ENCODE measurements at places on chromosomes 5 and 9.

DNA sequence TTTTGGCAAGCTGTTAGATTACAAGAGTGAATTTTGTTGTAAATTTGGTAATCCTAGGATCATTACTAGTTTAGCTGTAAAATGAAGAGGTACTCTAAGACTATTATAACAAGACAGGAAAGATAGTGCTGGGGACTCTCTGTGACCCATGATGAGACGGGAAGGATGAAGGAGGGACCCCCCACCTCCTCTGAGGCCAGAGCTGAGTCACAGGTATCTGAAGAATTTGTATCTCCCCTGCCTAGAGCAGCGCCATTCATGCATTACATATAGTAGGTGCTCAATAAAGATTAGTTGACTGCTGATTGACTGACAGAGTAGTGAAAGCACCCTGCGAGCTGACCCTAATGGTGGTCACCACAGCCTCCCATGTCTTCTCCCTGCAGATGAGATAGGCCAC lies 202.8 kb downstream of the SNX18 start:
- no peak overlapping the region for H3K27ac ChIP-seq
- peaks cover 12% of the 10 kb centered on the region for H3K4me1 ChIP-seq
- H3K4me3 ChIP-seq, result no peak overlapping the region
- no peaks in the 10 kb centered on the region for H3K36me3 ChIP-seq
- no peaks in the 10 kb centered on the region for H3K27me3 ChIP-seq

- H3K27ac ChIP-seq, result no peak overlapping the region
- DNase-seq, result no peak
- H3K27me3 ChIP-seq, result no peaks in the 10 kb centered on the region
- H3K36me3 ChIP-seq, result no peaks in the 10 kb centered on the region
- no peaks in the 10 kb centered on the region for H3K4me1 ChIP-seq
- no peak overlapping the region for H3K4me3 ChIP-seq
These were observed 172.1 kb downstream of the BAAT start for GRCh38 chr9:101212661-101213060.

GRCh38 chr5:39198127-39198526 lies 21.2 kb downstream of the FYB1 start:
- no peak for DNase-seq
- no peaks in the 10 kb centered on the region for H3K27me3 ChIP-seq
- H3K27ac ChIP-seq, result no peak overlapping the region
- H3K36me3 ChIP-seq, result peaks cover 49% of the 10 kb centered on the region

DNA sequence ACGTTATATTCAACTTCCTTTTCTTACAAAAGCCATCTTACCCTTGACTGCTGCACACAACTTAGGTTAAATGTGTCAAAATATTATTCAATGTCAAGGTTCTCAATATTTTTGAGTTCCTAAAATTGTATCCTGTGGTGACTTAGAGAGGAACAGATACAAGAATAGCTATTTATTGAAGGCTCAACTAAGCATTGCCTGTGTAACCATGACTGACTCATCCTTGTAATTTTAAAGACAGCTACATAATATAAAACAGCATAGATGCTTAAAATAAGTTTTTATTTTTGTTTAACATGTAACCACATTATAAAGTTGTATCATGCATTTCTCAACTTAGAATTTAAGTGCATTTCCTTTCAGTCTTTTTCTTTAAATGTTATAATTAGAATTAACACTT lies 312.9 kb upstream of the RGMB start:
- no peak overlapping the region for H3K27ac ChIP-seq
- no peaks in the 10 kb centered on the region for H3K36me3 ChIP-seq
- DNase-seq, result no peak
- no peaks in the 10 kb centered on the region for H3K4me1 ChIP-seq
- no peaks in the 10 kb centered on the region for H3K27me3 ChIP-seq

DNA sequence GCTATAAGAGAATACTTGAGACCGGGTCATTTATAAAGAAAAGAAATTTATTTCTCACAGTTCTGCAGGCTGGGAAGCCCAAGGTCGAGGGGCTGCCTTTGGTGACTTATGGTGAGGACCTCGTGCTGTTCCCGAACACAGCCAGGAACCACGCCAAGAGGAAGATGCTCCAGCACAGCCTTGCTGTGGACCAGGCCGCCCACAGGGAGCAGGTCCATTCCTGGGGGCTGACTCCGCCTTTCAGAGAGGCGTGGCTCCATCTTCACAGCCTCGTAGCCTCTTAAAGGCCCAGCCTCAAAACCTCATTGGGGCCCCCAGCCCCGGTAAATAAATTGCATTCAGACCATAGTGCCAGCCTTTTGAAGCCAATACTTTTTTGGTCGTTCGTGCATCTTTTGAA lies 93.5 kb upstream of the CACNA1B start:
- DNase-seq, result no peak
- H3K27me3 ChIP-seq, result no peaks in the 10 kb centered on the region
- no peak overlapping the region for H3K4me3 ChIP-seq
- no peaks in the 10 kb centered on the region for H3K4me1 ChIP-seq
- no peak overlapping the region for H3K27ac ChIP-seq

- no peaks in the 10 kb centered on the region for H3K4me1 ChIP-seq
- H3K27me3 ChIP-seq, result no peaks in the 10 kb centered on the region
- no peak overlapping the region for H3K4me3 ChIP-seq
- DNase-seq, result no peak
- no peak overlapping the region for H3K27ac ChIP-seq
These were observed 62.1 kb downstream of the AOPEP start for GRCh38 chr9:94788570-94789105.

- no peaks in the 10 kb centered on the region for H3K36me3 ChIP-seq
- no peaks in the 10 kb centered on the region for H3K4me1 ChIP-seq
- no peaks in the 10 kb centered on the region for H3K27me3 ChIP-seq
- H3K4me3 ChIP-seq, result no peak overlapping the region
- no peak for DNase-seq
These were observed 40.6 kb downstream of the SEMA5A start for GRCh38 chr5:9505225-9505624.

GRCh38 chr5:169811023-169811422 lies 169.3 kb downstream of the INSYN2B start:
- H3K36me3 ChIP-seq, result peaks cover 88% of the 10 kb centered on the region
- no peak overlapping the region for H3K4me3 ChIP-seq
- DNase-seq, result no peak
- H3K27ac ChIP-seq, result no peak overlapping the region
- H3K27me3 ChIP-seq, result no peaks in the 10 kb centered on the region

DNA sequence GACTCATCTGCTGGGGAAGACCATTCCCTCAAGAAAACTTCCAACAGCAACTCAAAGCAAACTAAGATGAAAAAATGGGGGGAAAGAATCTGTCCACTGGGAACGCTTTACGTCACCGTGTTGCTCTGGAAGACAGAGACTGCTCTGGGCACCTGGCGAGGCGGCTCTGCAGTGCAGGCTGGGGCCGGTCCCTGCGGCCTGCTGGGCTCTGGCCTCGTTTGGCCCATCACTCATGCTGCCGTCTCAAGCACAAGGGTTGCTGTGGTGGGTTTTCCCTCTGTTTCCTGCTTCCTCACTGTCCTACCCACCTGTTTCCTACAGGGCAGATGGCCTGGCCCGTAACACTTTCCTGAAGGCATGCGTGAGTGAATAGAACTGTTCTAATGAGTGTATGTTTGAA lies 92.9 kb upstream of the OTULINL start:
- H3K36me3 ChIP-seq, result peaks cover 45% of the 10 kb centered on the region

GRCh38 chr9:74653410-74654080 lies 156.4 kb downstream of the RORB start:
- H3K36me3 ChIP-seq, result no peaks in the 10 kb centered on the region
- H3K27me3 ChIP-seq, result no peaks in the 10 kb centered on the region
- H3K4me3 ChIP-seq, result no peak overlapping the region
- no peak for DNase-seq
- H3K27ac ChIP-seq, result no peak overlapping the region

- H3K27ac ChIP-seq, result no peak overlapping the region
- no peak for DNase-seq
- no peaks in the 10 kb centered on the region for H3K36me3 ChIP-seq
- H3K4me3 ChIP-seq, result no peak overlapping the region
- H3K4me1 ChIP-seq, result no peaks in the 10 kb centered on the region
- no peaks in the 10 kb centered on the region for H3K27me3 ChIP-seq
These were observed 40.0 kb downstream of the NIM1K start for GRCh38 chr5:43231977-43232376.

- H3K27ac ChIP-seq, result no peak overlapping the region
- H3K4me3 ChIP-seq, result no peak overlapping the region
- DNase-seq, result peak; percentile 80
- H3K27me3 ChIP-seq, result no peaks in the 10 kb centered on the region
These were observed 8.5 kb downstream of the PTGER4 start for GRCh38 chr5:40688127-40688761.

DNA sequence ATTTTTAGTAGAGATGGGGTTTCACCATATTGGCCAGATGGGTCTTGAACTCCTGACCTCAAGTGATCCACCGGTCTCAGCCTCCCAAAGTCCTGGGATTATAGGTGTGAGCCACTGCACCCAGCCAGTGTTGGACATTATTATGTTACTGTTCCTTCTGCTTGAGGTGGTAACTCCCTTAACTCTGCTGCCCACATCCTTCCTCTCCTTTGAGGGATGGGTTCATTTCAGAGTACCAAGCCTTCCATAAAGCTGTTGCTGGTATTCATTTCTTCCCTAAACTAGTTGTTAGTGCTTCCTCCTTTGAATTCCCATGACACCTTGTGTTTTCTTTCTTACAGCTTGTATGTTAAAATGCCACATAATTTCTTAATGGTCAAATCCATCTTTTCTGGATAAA lies 54.0 kb downstream of the CTNNA1 start:
- DNase-seq, result no peak
- no peak overlapping the region for H3K4me3 ChIP-seq
- peaks cover 6% of the 10 kb centered on the region for H3K4me1 ChIP-seq
- peaks cover 11% of the 10 kb centered on the region for H3K36me3 ChIP-seq

- H3K4me1 ChIP-seq, result peaks cover 26% of the 10 kb centered on the region
- H3K27me3 ChIP-seq, result no peaks in the 10 kb centered on the region
- DNase-seq, result peak; percentile 95
- no peak overlapping the region for H3K4me3 ChIP-seq
- H3K36me3 ChIP-seq, result no peaks in the 10 kb centered on the region
These were observed 224.6 kb downstream of the PLK2 start for GRCh38 chr5:58235299-58235698.

DNA sequence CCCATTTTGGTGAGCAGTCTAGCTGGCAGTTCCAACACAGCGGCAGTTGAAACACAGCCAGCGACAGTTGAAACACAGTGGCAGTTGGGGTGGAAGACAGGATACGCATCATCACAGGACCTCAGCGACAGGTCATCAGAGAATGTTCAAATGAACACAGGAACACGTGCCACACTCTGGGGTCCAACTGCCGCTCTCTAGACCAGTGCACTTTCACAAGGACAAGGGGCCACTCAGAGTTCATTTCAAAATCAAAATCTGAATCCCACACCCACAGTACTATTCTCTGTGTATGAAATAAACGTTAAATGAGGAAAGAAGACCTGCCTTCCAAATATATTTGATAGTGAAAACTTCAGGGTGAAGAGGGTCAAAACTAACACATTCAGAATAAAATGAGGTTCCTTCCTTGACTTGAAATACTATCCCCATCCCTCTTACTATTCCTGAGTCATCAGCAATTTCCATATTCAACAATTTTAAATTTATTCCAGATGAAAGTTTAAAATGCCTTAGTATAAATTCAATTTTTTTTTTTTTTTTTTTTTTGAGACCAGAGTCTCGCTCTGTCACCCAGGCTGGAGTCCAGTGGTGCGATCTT lies 53.0 kb upstream of the SIMC1 start:
- no peaks in the 10 kb centered on the region for H3K36me3 ChIP-seq
- no peak overlapping the region for H3K27ac ChIP-seq
- H3K27me3 ChIP-seq, result no peaks in the 10 kb centered on the region
- H3K4me3 ChIP-seq, result no peak overlapping the region

DNA sequence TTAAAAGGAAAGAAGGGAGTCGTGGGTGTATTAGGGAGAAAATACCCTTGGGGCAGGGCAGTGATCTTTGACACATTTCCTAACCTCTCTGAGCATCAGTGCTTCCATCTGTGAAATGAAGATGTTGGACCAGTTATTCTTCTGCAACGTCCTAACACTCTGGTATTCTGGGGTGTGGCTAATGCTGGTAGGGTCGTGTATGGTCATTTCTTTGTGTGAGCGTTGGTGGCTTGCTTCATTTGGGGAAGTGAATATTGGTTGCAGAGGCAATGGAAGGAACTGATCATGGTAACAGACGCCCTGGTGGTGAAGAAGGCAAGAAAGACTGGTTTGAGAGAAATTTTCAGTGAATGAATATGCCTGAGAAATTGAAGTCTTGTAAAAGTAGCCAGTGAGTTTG lies 67.9 kb upstream of the TTC23L start:
- no peak overlapping the region for H3K27ac ChIP-seq
- no peaks in the 10 kb centered on the region for H3K36me3 ChIP-seq
- H3K4me1 ChIP-seq, result no peaks in the 10 kb centered on the region
- no peak overlapping the region for H3K4me3 ChIP-seq

DNA sequence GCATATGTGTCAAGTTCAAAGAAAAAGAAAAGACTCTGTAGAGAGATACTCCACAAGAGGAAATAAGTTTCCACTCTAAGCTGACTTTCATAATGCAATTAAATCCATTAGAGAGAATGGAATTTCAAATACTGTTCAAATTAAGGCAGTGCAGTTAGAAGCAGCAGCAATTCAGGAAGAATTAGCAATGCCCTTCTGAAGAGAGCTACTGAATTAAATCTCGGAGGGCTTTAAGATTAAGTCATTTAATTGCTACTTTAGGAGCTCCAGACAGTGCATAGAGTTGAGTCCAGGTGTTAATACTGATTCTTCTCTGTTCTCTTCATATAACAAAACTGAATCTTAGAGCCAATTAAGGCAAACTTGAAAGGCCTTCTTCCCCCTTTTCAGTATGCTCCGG lies 8.5 kb downstream of the CDH12 start:
- no peaks in the 10 kb centered on the region for H3K27me3 ChIP-seq
- H3K4me1 ChIP-seq, result no peaks in the 10 kb centered on the region
- no peaks in the 10 kb centered on the region for H3K36me3 ChIP-seq
- no peak overlapping the region for H3K27ac ChIP-seq

- DNase-seq, result no peak
- H3K27me3 ChIP-seq, result no peaks in the 10 kb centered on the region
- H3K4me1 ChIP-seq, result peaks cover 12% of the 10 kb centered on the region
- H3K36me3 ChIP-seq, result no peaks in the 10 kb centered on the region
These were observed 5.2 kb upstream of the PPARGC1B start for GRCh38 chr5:149724884-149725283.

DNA sequence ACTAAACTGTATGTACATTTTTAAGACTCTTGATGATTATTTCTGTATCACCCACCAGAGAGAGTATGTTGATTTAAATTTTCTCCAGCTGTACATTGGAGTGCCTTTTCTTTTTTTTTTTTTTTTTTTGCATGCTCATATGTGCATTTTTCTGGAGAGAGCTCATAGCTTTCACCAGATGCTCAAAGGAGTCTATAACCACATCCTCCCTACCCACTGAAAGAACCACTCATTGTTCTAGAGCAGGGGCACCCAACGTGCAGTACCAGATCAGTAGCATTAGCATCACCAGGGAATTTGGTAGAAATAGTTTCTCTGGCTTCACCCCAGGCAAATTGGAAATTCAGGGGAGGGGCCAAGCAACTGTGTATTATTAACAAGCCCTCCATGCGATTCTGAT lies 53.9 kb upstream of the TMEM171 start:
- H3K36me3 ChIP-seq, result peaks cover 43% of the 10 kb centered on the region
- no peaks in the 10 kb centered on the region for H3K4me1 ChIP-seq
- H3K4me3 ChIP-seq, result no peak overlapping the region

GRCh38 chr9:126673689-126674364 lies 60.1 kb downstream of the LMX1B start:
- H3K4me1 ChIP-seq, result no peaks in the 10 kb centered on the region
- H3K27me3 ChIP-seq, result peaks cover 38% of the 10 kb centered on the region
- DNase-seq, result no peak

GRCh38 chr5:110134963-110135935 lies 445.5 kb downstream of the MAN2A1 start:
- no peaks in the 10 kb centered on the region for H3K36me3 ChIP-seq

- peaks cover 10% of the 10 kb centered on the region for H3K36me3 ChIP-seq
- H3K27me3 ChIP-seq, result no peaks in the 10 kb centered on the region
- peaks cover 25% of the 10 kb centered on the region for H3K4me1 ChIP-seq
- DNase-seq, result peak; percentile 83
- H3K27ac ChIP-seq, result peak within 1 kb of the TSS; percentile 93
These were observed at the start of gene ABITRAM for GRCh38 chr9:108934323-108934893. ABITRAM (plus strand) TSS chr9:108934400; CDS start chr9:108934487, 87 bp downstream.

Data from CD14-positive monocyte (primary cell).